Endothelial cell (in vitro differentiated cells): ENCODE measurements at places on chromosomes 1 and 21.
A peak's percentile ranks its signal among the peaks of the same experiment; 100 is the strongest.

GRCh38 chr21:27498025-27498424 lies 531.1 kb upstream of the ADAMTS5 start:
- DNase-seq: no peak

- DNase-seq: no peak
These were observed 53.4 kb upstream of the GOLT1A start for GRCh38 chr1:204267191-204267601.

DNA sequence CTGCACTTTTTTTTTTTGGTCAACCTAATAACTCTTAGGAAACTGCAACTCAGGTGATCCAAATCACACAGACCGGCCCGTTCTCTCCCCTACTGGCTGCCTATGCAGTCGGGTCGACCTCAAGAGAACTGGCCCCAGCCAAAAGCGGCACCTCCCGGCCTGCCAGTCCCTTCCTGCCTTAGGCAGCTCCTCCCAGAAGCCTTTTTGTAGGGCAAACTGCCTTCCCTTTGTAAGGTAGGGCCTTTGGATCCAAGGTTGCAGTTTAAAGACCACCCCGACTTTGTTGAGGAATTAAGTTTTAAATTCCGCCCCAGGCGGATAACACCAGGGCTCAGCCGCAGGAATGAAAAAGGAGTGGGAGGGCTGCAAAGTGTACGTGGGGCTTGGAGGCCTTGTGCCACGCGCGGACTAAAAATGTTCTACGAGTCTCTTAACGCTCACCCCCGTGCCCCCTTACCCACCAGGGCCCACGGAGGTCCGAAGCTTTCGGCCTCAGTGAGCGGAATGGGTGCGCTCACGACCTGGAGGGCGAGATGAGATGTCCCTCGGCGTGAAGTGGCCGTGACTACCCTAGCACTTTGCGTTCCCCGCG lies 642 bp upstream of the ST3GAL3 start:
- DNase-seq: peak; percentile 31

GRCh38 chr1:214544791-214545190 lies 6.6 kb downstream of the PTPN14 start:
- DNase-seq: no peak

GRCh38 chr1:26949266-26949925 lies 10.9 kb downstream of the KDF1 start:
- DNase-seq: no peak

DNA sequence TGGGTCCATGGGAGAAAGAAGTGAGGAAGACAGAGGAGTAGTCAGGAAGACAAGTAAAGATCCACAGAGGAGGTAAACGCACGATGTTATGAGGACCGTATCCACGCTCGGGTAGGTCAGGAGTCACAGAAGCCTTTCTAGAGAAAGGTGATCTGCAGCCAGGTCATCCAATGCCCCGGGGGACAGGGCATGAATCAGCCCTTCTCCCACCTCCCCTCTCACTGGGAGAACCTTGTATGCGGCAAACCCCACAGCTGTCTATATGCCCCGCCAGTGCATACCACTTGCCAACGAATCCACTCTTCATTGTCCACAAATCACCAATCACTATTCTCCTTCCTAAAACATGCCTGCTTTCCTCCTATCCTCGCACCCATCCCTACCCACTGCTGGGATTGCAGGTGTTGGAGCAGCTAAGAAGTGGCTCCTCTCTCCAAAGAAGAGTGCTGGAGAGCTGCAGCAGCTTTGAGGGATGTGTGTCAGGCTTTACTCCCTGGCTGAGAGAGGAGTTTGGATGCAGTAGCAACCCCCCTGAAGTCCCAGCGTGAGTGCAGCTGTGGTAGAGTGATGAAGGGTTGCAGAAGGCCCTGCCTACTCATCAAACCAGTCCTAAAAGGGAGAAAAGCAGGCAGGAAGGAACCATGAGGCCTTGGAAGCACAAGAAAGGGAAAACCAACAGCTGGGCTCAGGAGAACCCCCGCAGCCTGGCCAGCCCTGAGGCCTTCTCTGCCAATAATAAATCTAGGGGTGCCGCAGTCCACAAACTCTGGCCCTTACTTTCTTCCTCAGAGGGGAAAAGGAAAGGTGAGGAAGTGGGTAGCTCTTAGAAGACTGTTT lies 102.2 kb upstream of the GADD45A start:
- DNase-seq: no peak

DNA sequence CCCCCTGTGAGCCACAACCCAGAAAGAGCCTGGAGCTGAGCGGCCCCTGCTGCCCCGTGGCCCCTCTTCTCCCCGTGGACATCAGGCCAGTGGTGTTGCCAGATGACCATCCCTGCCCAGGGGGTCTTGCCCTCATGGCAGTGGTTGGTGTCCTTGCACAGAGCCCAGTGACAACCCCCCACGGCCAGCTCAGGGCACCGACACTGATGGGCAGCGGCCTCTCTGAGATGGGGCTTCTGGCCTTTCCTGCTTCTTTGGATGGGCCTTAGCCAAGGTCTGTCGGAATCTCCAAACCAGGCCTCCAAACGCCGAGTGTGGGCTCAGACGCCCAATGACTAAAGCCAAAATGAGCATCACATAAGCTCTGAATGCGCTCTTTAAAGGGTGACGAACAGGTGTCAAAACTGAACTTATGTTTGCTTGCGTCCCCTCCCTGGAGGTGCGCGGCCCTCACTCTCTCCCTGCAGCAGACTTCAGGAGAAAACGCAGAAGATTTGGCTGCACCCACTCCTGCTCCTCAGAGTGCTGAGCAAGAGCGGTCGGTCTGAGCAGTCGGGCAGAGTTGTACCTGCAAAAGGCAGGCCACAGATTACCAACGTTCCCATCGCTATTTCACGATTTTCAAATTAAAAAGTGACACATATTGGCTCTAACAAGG lies 41.9 kb downstream of the UBE2G2 start:
- no peak for DNase-seq

DNA sequence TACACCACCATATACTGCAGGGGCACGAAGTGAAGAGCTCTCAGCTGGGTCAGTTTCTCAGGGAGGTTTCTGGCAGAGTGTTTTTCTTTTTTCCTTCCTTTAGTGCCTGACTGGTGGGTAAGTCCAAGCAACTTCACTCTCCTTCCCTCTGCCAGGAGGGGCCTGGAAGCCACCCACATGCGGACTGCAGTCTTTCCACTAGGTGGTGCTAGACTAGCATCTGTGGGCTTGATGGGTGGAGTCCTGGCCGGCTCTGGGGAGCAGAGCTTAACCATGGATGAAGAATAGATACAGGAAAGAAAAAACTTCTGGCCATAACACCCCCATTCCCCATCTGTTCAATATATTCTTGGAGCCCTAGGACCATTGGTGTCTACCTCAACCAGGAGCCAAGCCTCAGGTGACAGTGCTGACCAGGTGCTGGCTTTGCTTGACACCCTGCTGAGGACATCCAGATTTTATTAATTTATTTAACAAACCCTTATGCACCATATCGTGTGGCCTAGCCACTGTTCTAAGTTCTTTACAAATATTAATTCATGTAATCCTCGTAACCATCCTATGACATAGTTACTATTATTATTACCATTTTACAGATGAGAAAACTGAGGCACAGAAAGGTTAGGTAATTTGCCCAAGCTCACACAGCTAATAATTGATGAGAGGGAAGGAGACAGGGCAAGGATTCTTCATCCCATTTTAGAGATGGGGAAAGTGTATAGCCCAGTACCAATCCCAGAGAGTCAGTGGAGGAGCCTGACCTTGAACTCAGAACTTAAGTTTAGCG lies 126.7 kb upstream of the CSF3R start:
- DNase-seq: peak; percentile 76

- no peak for DNase-seq
These were observed 210.7 kb upstream of the EDN2 start for GRCh38 chr1:41695118-41695745.

DNA sequence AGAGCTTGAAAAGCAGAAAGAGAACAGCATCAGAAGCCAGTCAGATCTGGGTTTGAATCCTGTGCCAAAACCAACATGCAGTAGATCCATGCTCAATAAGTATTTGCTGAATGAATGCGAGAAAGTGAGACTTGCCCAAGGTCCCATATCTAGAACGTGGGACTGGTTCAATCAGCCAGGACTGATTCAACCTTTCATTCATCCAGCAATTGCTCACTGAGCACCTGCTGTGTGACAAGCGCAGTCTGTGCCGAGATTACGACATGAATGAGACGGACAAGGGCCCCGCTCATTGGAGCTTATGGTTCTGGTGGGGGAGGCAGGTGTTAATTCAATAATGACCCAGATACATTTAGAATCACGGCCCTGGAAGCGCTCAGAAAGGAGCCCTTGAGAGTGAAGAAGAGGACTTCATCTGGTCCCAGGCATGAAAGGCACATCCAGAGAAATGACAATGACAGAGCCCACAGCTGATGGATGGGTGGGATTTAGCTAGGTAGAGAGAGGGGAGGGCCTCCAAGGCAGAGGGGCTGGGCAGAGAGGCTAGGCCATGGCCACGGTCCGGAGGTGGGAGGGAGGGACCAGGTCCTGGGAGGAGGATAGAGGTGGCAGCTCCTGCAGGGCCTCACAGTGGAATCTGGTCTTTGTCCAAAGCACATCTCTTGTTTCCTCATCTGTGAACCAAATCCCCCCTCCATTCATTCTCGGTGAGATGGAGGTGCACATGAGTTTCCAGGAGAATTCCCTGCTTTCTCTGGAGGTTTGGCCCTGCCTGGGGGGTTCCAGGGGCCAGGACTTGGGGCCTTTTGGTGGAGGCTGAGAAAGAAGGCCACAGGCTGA lies 4.2 kb upstream of the FAM131C start:
- DNase-seq: no peak

GRCh38 chr1:225388372-225388771 lies 39.5 kb downstream of the LBR start:
- no peak for DNase-seq

- DNase-seq: peak; percentile 9
These were observed 660 bp upstream of the PDE4B start for GRCh38 chr1:65791801-65792668.

DNA sequence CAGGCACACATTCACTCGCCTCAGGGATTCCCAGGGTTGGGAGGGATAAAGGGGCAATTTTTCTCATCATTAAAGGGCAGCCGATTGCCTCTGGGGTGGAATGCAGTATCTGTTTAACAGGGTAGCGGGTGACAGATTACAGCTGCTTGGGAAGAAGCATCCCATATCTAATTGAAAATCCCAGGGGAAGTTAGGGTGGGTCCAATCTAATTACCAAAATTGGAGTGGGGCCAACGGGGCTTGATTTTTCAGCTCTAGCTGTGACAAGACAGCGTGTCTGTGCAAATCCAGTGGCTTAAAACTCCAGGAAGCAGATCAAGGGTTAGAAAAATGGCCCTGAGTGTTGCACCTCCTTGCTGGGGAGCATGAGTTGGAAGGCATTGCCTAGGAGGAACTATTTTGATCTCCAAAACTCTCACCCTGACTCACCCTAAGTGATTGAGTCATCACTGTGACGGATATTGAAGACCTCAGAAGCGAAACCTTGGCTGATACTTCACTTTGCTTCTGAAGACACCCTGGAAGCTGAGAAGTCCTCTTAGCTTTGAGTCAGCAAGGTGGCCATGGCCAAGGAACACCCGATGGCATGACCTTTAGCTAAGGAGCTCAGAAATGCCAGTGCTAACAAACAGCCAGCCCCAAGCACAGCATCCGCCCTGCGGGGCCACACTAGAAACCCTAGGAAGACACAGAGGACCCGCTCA lies 46.0 kb downstream of the GRHL3 start:
- no peak for DNase-seq

DNA sequence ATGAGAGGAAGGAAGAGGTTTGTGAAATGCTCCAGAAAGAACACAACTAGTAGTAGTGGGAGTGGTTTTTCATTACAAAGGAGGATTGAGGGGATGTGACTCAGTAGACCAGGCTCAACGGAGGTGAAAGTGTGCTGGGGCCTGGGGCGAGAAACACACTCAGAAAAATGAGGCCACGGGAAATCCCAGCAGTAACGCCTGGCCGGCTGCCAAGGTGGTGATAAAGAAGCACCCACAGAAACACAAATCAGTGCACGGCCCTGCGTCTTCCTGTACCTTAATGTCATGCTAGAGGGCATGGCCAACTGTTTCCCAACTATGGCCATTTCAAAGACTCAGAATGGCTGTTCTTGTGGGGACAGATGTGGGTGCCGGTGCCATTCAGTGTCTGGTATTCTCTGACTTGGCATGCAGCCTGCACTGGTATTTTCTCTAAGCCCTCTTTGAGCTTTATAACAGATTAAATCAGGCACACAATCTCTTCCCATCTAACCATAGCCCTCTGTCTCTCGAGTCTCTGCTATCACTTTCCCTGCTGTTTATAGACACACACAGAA lies 38.2 kb downstream of the URB2 start:
- DNase-seq: no peak

- DNase-seq: no peak
These were observed 25.6 kb downstream of the NPHP4 start for GRCh38 chr1:5966543-5967205.

DNA sequence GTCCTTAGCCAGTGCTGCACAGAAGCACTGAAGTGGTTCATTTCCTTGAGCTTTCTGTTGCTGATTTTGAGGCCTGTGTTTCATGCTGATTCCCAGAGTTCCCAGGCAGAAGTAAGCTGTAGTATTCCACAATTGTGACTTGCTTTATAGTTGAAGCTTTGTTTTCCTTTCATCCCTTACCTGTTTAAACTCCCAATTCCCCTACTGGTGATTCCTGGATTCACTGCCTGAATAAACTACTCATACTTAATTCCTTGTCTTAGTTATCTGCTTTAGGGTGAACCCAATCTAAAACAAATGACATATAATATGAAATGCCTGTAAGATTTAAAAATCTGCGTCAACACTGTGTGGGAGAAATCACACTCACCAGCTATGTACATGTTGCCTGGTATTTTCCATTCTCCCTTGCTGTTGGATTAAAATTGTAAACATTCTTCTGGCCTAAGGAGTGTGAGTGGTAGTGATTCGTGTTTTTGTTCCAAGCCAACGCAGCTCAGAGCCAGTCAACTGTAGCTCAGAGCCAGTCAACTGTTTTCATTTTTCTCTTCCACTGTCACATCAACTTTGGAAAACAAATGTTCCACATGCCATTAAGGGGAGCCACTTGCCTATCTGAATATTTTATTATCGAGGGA lies 879.4 kb downstream of the MRPL39 start:
- DNase-seq: no peak

DNA sequence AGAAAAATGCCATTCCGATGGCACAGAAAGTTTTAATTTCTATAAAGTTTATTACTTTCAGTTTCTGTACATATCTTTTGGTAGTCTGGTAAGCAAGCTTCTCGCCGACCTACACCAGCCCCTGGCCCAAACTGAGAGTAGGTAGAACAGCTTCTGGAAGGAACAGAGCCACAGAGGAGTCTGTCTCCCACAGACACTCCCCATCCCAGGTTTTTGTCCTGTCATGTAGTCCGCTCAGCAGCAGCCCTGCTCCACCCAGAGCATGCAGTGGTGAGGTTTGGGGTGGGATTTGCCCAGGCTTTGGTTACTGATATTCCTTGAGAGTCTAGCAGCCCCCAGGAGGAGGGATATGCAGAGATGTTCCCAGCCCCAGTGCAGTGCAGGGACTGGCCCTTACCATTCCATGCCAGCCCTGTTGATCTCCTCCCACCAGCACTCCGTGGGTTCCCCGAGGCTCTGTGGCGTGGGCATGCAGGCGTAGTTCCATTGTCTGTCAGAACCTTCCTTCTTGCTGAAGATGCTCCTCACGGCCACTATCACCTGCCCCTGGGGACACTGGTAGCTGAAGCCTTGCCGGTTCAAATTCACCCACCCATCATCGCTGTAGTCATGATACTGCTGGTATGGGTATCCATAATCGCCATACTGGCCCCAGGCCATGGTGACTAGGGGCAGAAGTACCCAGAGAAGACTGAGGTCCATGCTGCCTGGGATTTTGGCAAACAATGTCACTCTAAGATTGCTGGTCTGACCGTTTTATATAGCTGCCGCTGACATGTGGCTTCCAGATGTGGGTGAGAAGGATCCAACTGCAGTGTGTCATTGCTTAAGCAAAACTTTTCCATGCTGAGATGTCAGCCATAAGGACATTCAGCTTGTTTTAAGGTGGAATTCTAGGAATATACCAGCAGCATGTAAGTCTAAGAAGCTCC lies at the start of gene DPT:
TSS of gene DPT (minus strand) at position 734 of the 932 bp plus-strand sequence. CDS start at position 702, 32 bp downstream.
- DNase-seq: no peak
